HT1080 (cell line): ENCODE measurements at places on chromosomes 6 and 20. TPM values are rescaled to one million over a fixed set of nuclear protein-coding genes. Genes with fewer than 3 reads are reported as not detected.
A peak's percentile ranks its signal among the peaks of the same experiment; 100 is the strongest.

The ADGRF4 gene
- 0.97 and 1.8 TPM in 2 replicates for total RNA-seq

The PDE7B gene
- total RNA-seq = 0.47 and 1.3 TPM in 2 replicates

The DUSP15 gene
- total RNA-seq = 0.30 TPM in 1 of 2 replicates, not detected in the other

GRCh38 chr6:21831521-21832291 lies 238.2 kb downstream of the SOX4 start:
- DNase-seq = peak; percentile 59

GRCh38 chr20:43923322-43923721 lies 8.7 kb downstream of the TOX2 start:
- DNase-seq = no peak

DNA sequence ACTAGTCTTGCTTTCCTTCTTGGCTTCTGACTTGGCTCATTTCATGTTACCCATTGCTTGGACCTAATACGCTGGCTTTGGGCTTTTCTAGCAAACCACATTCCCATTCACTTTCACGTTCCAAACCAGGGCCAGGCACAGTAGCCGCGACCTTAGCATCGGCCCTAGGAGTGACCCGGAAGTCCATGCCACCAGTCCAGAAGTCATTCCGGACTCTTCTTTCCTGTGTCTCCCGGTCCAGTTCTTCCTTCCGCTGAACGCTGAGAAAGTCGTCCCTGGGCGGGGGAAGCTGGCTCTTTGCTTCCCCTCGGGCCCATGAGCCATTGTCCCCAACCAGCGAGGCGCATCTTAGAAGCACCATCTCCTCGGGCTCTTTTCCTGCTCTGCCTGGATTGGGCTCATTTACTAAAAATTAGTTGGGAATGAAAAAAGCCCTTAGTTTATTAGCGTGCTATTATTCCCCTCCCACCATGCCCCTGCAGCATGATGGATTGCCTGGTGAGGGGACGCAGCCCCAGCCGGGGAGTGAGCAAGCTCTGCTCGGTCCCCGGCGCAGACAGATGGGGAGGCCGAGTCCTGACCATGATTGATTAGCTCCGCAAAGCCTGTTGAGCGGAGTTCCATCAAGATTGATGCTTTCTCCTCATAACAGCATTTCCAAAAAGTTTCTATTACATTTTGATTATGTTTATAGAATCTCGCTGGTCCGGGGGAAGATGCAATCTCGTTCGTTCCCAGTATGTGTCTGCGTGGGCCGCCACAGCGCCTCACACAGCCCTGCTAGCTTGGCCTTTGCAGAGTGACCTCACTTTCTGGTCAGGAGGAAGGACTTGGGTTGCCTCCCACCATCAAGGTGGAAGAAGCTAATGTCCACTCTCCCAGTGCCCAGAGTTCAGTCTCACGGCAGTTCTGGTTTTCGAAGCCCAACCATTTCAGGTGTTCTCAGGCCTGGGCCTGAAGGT lies 115.1 kb upstream of the TOP1 start:
- no peak for DNase-seq

GRCh38 chr6:109787312-109787711 lies 96.2 kb downstream of the FIG4 start:
- DNase-seq = no peak

- no peak for DNase-seq
Measured at GRCh38 chr6:32427218-32427617, 12.5 kb upstream of the HLA-DRA start.

GRCh38 chr20:43017241-43018030 lies 172.3 kb downstream of the PTPRT start:
- no peak for DNase-seq

- no peak for DNase-seq
Measured at GRCh38 chr6:157976345-157977175, 5.1 kb upstream of the SYNJ2 start.

- no peak for DNase-seq
Measured at GRCh38 chr6:73667798-73668197, 14.0 kb upstream of the SLC17A5 start.

DNA sequence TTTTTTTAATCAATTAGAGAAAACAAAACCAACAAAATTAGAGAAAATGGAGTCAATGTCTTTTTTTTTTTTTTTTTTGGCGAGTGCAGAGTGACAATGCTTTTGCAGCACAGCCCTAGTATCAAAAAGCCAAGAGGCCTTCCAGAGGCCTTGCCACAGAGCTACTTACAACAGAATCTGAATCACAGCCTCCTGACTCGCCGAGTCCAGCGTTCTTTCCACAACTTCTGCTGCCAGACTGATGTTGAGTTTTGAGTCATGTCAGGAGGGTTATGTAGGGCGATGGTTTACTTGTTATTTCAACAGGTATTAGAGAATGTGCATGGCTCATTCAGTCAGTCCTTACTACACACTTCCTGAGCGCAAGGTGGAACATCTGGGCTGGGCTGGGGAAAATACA lies 88.6 kb downstream of the FNDC1 start:
- DNase-seq = no peak

GRCh38 chr6:16711546-16712254 lies 49.6 kb downstream of the ATXN1 start:
- peak; percentile 92 for DNase-seq

GRCh38 chr6:99305021-99305554 lies 44.4 kb downstream of the FAXC start:
- no peak for DNase-seq

GRCh38 chr6:49906526-49906925 lies 40.2 kb upstream of the CRISP1 start:
- peak; percentile 13 for DNase-seq
